NCI-H2171 treated with DMSO at 0.1 percent for 48 hours (cell line): ENCODE measurements at places on chromosomes 2 and 18.
A peak's percentile ranks its signal among the peaks of the same experiment; 100 is the strongest.

DNA sequence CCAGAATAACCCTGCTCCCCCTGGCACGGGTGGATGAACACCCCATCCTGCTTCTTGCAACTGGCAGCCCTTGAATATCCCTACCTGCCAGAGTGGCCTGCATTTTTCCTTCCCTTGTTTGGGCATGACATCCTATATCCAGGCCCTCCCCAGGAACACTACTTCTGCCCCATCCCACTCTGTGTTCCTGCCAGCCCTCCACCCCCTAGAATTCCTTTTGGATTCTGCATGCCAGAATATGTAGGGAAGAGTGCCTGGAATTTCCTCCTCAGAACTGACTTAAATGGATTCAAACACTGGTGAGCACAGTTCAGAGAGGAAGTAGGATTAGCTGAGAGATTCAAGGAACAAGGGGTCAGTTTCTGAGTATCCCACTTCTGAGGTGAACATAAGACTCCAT lies 123.5 kb upstream of the PELI1 start:
- no peak for DNase-seq

DNA sequence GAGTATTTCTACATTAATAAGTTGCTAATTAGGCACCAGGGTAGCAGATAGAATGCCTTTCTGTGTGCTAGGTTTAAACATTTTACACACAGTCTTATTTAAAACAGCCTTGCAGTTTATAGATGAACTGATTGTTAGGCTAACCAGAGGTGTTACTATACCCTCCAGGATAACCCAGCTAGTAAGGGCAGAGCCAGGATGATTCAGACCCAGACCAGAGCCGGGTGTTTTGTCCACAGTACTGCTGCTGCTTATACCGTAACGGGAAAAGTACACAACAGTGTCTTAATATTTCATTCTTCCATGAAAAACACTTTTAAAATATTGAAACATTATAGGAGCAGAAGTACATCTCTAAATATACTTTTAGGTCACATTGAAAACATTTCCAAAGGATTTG lies 82.7 kb downstream of the MALT1 start:
- no peak for DNase-seq

DNA sequence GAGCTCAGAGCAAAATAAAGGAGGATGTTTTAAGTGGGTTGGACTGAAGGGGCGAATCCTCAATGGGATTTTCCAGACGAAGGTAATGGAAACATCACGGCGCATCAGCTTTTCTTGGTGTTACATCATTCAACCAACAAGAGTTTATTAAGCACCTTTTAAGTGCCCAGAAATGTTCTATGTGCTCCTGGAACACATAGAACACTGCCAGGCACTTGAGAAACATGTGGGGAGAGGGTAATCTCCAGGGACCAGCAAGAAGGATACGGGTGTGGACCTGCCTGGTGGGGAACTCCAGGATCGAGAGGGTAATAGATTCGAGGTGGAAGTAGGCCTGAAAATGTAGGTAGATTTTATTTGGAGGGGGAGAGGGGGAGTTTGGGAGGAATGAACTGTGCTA lies 168.6 kb downstream of the PRKCE start:
- DNase-seq = peak; percentile 35

DNA sequence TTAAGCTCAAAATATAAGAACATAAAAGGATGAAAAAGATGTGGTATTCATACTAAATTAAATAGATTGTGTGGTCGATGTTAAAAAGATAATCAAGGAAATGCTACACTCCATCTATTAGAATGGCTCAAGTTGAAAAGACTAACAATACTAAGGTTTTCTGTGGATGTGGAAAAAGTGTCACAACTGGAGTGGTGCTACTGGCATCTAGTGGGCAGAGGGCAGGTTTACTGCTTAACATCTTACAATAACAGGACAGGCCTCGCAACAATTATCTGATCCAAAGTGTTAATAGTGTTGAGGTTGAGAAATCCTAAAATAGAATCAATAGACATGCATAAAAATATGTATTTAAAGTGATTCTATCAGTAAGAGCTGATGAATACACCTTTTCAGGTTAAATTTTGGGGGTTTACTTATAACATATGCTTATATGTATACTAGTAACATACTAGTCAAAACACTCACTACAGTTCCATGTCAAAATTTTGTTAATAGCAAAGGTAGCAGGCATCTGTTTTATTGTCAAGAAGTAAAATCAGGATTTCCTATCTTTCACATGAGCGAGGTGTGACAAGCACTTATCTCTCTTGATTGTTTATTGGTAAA lies 91.5 kb upstream of the TMEFF2 start:
- peak; percentile 55 for DNase-seq

GRCh38 chr2:128285329-128285931 lies 33.2 kb downstream of the HS6ST1 start:
- DNase-seq = no peak

- DNase-seq = no peak
Measured at GRCh38 chr2:65392609-65393008, 39.8 kb downstream of the SPRED2 start.

DNA sequence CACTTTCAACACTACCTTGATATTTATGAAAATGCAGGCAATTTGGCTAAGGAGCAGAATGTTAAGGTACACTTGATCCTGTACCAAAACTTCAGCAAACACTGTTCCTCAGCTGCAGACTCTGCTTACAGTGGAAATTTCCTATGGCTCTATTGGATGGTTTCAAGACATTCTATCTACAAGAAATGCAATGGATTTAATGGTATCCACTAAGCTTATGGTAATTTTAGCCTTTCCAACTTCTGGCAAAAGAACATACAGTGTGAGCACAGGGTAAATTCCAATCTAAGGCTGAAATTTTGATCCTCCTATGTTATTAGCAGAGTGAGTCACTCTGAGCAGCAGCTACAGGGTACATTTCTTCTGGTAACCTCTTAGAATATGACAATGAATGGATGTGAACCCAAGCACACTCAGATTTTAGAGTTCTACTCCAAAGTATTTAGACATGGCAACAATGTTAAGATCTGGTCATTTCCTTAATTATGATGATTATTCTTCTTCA lies 361.8 kb upstream of the PIK3C3 start:
- no peak for DNase-seq

DNA sequence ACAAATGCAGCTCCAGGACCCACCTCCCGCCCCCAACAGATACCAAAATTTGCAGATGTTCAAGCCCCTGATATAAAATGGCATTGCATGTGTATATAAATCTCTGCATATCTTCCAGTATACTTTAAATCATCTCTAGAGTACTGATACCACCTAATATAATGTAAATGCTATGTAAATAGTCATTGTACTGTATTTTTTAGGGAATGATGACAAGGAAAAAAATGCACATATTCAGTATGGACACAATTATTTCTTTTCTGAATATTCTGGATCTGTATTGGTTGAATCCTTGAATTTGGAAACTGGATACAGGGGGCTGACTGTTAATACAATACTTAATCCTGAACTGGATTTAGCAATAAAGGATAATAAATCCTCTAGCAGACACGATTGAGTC lies 67.7 kb downstream of the FRZB start:
- no peak for DNase-seq

DNA sequence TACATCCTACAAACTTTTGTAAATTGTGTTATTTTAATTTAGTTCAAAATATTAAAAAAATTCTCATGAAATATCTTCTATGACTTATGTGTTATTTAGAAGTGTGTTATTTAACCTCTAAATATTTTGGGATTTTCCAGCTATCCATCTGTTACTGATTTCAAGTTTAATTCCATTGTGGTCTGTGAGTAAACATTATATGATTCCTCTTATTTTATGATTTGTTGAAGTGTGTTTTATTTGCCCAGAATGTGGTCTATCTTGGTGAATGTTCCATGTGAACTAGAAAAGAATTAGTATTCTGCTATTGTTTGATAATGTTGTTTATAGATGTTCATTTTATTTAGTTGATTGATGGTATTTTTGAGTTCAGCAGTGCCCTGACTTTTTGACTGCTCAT lies 136.0 kb downstream of the ZNF804A start:
- no peak for DNase-seq

- no peak for DNase-seq
Measured at GRCh38 chr2:193315428-193316091, 1120.8 kb upstream of the TMEFF2 start.

DNA sequence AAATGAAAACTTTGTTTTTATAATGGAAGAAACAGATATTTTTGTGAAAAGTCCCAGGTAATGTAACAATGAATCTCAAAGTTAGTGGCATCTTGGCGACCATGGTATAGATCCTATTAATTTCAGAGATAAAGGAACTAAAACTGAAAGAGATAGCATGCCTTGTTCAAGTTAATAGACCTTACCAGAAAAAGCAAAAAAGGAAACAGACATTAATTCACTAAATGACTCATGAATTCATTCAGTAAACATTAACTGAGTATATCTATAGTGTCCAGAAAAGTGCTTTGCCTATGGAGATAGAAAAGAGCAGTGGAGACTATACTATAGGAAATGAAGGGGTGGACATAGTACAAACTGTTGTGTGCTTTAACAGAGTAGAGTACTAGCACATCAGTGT lies 763.3 kb downstream of the TRIB2 start:
- no peak for DNase-seq

GRCh38 chr2:214796911-214797310 lies 12.6 kb downstream of the BARD1 start:
- no peak for DNase-seq

DNA sequence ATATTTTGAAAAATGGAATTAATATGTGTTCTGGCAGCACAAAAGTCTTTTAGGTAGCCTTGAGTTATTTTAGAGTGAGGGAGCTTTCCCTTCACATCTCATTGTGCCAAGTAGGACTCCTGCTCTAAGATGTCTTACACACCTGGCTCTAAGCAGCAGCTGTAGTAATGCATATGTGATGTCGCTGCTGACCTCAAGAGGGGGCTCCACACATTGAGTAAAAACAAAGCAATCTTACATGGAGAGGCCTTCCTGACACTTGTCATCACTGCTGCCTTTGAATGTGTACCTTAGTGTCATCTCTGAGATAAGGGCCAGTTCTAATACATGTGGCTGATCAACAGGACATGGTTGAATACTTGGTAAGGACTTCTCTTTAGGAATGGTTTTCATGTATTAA lies 75.8 kb downstream of the ACTR3 start:
- peak; percentile 53 for DNase-seq

DNA sequence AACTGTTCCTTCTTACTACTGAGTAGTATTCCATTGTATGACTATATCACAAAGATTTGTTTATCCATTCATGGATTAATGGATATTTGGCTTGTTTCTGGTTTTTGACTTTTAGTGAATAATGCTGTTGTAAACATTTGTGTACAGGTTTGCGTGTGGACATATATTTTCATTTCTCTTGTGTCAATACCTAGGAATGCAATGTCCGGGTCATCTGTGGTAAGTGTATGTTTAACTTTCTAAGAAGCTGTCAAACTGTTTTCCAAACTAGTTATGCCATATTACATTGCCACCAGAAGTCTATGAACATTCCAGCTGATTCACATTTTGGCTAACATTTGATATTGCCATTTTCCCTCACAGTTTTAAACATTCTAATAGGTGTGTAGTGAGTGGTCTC lies 29.1 kb upstream of the SLC16A14 start:
- no peak for DNase-seq

DNA sequence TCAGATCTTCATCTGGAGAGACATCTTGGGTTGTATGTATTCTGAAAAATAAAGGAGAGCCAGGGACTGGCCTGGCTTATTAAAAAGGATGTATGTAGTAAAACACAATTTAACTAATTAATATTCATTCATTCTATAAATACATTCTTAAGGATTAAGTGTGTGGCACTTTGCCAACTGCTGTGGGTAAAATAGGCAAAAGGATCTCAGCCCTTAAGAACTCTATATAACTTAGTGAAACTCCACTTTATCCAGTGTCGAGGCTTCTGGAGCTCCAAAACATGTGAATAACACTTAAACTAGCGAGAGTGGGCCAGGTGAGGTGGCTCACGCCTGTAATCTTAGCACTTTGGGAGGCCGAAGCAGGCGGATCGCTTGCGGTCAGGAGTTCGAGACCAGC lies 7.7 kb upstream of the STK39 start:
- DNase-seq = no peak

- DNase-seq = no peak
Measured at GRCh38 chr2:8535821-8536685, 145.8 kb upstream of the ID2 start.

GRCh38 chr2:178775975-178776374 lies 31.2 kb downstream of the TTN start:
- DNase-seq = no peak

DNA sequence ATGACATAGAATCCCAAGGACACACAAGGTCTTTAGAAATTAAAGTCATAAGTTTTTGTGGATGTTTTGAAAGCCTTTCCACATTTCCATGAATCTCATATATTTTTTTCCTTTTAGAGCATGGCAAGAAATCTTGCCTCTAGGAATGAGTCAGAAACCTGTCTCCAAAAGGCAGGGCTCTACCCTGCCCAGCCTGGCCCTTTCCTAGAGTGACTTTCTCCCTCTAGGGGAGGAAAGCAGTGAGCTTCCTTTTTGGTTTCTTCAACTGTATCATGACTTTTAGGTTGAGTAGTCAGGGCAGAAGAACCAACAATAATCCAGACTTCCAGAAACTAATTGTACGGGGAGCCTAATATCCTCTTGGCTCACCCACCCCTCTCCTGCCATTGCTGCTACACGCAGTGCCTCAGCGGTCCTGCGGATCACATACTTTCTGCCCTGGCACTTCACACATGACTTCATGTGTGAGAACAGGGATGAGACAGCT lies 300.3 kb downstream of the AGPS start:
- DNase-seq = no peak

DNA sequence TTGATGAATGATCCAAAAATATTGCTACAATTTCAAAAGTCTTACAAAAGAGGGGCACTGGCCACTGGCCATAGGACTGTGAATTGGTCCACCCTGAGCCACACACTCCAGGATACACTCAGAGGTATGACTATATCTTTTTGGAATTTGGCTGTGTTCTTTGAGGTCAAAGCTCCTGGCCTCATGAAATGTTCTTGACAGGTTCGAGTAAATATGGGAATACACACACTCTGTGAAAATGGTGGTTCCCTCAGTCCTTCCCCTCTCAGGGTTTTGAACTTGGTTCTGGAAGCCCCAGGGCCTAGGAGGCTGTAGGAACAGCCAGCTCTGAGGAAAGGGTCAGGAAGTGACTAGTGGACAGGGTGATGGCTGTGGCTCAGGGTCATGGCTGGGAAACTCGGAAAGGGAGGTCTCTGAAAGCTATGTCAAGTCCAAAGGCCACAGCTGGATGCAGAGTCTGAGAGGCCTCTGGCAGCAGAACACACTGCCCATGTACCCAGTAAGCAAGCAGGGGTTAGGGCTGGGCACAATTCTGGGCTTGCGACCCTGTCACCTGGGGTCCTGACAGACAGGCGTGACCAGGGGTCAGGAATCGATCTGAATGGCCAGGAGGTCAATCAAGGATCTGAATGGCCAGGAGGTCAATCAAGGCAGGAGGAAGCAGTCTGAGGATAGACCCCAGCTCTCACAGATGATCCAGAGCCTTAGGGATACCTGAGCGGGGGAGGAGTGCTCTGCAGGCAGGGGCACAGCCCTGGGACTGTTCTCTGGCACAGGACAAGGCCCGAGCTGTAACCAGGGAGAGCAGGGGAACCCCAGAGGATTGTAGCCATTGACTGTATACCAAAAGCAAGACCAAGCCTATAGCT lies 223.4 kb upstream of the SMAD2 start:
- no peak for DNase-seq

- DNase-seq = no peak
Measured at GRCh38 chr2:10378189-10378588, 69.9 kb downstream of the ODC1 start.

- peak; percentile 22 for DNase-seq
Measured at GRCh38 chr2:101151859-101152271, 683 bp upstream of the TBC1D8 start.

GRCh38 chr2:46202453-46202852 lies 94.8 kb upstream of the EPAS1 start:
- DNase-seq = no peak
